ENCODE measurements at places on chromosomes 6 and 20.

- DNase-seq = no peak
Measured at GRCh38 chr6:3786141-3786540, 34.6 kb upstream of the PXDC1 start.

GRCh38 chr20:37396416-37397075, 50.6 kb downstream of the SRC start:
- DNase-seq = no peak

- peak; percentile 96 for DNase-seq
Measured at GRCh38 chr6:22892452-22892851, 323.1 kb downstream of the HDGFL1 start.

DNA sequence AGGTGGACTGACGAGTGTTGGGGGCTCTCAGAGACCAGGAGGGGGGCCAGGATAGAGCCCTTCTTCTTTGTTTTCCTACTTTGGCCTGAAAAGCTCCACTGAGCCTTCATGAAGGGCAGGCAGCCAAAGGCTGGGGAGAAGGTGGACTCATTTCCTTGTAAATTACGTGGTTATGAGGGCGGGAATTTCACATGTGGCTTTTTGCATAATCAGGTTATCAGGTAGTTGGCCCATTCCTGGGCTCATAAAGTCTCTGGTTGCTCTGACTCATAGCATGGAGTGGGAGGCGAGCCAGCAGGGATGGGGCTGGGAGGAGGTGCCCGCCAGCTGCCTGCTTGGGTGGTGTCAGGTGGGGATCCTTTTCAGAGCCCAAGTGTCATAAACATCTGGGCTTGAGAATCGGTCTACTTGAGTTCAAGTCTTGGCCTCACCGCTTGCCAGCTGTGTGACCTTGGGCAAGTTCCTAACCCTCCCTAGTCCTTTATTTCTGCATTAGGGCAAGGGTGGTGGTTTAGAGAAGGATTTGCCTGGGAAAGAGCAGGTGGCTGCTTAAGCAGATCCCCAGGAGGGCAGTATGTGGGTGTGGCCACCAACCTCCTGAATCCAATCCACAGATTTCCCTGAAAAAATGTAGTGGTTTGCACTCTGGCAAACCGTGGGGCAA, 26.5 kb upstream of the RNF24 start:
- peak; percentile 96 for DNase-seq

DNA sequence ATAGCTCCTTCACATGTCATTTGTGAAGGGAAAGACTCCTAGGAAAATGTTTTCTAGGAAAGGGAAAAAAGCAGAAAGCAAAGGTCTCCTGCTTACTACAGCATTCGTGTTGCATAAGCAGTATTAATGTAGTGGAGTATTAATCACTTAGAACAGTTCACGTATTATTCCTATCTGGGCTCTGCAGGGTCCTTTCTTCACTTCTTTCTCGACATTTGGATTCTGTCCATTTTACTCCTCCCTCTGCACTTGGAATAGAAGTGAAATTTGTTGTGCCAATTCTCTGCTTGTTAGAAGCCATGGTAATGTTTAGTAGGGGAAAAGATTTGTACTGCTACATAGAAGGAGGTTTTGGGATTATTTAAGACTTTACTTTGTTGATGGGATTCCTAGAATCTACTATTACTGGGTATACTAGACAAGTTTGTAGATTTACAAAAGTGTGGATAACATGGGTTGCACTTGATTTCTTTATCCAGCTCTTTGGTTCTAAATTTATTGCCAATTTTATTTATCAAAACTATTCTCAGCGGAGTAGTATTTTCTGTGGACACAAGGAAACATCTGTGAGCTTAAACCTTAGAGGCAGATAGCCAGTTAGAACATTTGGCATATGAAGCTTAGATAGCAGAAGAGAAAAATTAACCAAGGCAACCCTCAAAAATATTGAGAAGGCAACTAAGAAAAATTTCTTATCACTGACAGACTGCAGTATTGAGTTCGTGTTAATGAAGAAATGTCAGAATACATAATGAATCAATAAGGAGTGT, 108.4 kb upstream of the ESR1 start:
- no peak for DNase-seq

GRCh38 chr6:119077643-119078375, 655 bp downstream of the FAM184A start:
- no peak for DNase-seq

GRCh38 chr20:51799401-51799860, 2.9 kb downstream of the SALL4 start:
- DNase-seq = no peak

DNA sequence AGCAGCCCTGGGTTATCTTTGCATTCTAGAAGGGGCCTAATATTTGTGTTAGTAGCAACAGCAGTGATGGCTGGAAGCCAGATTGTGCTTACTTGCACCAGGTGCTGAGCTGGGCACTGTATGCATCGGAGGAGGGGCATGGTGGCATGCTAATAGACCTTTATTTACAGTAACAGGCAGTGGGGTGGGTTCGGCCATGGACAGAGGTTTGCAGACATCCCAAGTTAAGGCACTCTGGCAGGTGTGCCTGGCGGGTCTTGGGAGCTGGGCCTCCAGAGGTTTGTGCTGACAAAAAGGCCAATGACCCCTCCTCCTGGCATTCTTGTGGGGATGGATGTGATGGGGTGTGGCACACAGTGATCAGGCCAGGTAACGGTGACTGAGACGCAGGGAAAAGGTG, 39.0 kb upstream of the CD93 start:
- no peak for DNase-seq

DNA sequence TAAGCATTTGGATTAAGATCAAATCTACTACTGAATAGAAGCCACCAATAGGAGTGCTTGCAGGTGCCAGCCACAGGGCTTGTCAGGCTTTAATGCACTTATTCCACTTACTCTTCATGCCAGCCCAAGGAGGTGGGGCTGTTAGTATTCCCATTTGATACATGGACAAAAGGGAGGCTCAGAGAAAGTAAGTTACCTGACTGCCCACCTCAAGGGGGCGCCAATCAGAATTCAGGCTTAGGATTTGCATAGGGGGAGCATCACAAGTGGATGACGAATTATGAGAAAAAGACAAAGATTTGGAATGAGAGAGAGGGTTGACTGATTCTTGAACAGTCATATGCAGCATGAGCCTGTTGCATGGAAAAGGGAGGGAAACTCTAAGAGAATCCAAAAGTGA, 188.4 kb upstream of the TSHZ2 start:
- DNase-seq = no peak

- DNase-seq = no peak
Measured at GRCh38 chr20:4797275-4797674, 75.6 kb downstream of the PRND start.

DNA sequence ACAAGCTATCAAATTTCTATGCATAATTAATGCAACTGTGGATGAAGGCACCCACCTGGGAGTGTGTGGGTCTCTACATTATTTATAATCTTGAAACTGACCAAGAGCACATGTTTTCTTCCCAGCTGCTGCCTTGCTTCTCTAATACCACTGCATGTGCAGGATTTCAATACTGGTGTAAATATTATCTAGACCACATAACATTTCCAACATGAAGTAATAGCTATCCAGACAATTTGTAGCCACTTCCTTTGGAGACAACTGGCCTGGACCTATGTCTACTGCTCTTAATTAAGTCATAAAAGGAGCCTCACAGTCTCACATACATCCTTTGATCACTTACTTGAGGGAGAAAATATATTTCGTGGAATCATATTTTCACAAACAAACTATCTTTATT, 180.7 kb downstream of the HIVEP2 start:
- no peak for DNase-seq

- DNase-seq = no peak
Measured at GRCh38 chr6:142903812-142904211, 41.2 kb downstream of the HIVEP2 start.

DNA sequence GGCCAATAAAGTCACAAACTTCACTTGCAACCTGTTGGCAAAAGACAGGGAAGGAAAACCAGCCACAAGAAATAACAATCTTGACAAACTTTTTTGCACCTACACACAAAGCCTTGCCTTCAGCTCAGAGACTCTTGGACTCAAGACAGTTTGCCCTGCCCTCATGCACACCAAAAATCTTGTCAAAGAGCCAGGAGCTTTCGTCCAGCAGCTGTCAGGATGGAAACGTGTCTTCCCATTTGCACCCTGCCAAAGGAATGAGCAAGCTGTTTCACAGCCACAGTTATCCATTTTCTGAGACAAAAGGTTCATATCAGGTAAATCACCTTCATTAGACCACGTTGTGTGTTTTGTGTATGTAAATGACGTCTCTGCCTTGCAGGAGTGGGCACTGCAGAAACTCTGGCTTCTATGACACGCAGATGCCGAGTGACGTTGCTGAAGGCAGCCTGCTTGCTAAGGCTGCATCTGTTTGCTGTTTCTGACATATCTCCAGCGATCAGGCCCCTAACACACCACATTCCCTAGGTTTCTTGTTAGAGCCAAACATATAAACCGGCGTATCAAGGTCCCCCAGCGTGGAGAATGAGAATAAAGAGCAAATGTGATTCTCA, 193.4 kb downstream of the SYNDIG1 start:
- DNase-seq = no peak

DNA sequence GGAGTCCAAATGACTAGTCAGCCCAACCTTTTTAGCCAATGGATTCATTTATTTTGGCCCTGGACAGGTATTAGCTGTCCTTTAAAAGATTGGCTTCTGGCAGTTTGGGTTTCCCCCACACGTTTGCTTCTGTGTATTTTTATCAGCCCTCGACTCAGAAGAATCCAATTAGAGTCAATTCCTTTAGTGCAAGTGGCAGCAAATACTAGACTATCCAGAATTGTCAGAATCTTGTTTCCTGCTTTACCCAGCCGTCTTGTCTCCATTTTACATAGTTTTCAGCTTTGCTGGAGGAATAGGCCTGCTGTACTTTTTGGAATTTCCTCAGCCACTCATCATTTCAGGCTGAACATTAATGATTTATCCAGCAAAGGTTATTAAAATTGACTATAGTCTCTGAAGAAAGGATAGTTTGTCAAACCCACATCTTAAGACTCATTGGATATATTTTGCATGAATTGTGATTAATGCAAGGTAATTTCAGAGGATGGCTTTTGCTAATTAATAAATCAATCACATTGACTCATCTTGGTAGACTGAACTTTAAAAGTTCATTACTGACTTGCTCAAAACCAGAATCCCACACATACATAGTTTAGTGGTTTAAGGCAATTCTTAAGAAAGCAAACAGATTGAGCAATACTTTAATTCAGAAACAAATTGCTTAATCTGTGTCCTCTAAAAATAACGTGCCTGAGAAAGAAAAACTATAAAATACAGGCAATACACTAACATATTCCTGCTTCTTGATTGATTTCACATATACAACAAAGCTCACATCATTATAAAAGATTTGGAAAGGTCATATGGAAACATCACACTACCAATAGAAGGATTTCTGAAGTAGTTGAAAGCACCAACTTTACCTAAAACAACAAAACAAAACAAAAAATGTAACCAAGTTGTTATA, 62.9 kb upstream of the ZNF217 start:
- peak; percentile 33 for DNase-seq

GRCh38 chr6:98833307-98834059, 891 bp upstream of the POU3F2 start:
- DNase-seq = no peak

GRCh38 chr20:10708351-10709185, 34.8 kb upstream of the JAG1 start:
- peak; percentile 44 for DNase-seq

DNA sequence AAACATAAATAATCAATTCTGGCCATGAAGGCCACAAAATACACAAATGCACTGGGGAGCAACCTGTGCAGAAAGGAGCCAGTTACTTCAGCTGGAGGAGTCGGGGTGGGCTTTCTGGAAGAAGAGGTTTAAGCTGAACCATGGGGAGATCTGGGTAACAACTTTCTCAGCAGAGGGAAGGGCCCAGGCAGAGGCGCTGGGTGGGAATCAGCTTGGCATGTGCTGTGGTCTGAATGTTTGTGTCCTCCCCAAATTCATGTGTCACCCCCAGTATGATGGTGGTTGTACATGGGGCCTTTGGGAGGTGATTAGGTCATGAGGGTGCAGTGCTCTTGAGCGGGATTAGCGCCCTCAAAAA, 107.9 kb downstream of the SYCP2 start:
- no peak for DNase-seq

DNA sequence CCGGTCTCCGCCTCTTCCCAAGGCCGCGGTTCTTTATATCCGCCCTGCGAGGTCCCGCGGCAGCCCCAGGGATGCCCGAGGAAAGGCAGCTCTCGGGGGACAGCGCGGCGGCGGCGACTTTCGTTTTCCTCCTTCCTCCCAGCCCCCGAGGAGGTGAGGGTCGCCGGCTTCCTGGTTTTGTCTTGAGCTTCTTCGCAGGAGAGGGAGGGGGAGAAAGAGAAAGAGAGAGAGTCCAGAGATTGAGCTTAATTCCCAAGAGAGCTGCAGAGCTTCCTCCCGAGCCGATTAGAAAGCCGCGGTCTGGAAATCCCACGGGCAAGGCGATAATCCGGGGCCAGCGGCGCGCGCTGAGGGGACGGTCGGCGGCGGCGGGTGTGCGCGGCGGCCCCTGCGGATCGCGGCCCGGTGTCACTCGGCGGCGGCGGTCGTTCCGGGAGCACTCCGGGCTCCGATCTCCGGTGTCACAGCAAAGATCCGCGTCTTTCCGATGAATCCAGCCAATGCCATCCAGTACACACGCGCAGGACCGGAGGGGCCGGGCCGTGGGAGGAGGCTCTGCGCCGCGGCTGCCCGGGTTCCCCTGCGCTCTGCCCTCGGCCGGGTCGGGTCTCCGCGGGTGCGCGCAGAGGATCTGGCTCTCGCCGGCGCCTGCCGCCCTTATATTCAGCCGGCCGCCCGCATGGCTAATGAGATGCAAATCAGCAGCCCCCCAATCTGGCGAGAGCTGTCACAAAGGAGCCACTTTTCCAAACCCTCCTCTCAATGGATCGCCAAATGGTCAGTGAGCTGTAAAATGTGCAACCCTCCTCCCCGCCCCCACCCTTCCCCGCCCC, at the start of gene DLL1:
Gene DLL1, minus strand, starts transcription at position 783 of the 833 bp plus-strand sequence. CDS start 939 bp downstream, outside the sequence.
- DNase-seq = no peak

GRCh38 chr6:119276211-119276610, 73.3 kb downstream of the MAN1A1 start:
- no peak for DNase-seq

- no peak for DNase-seq
Measured at GRCh38 chr6:168217880-168218537, 101.6 kb downstream of the DACT2 start.

GRCh38 chr20:64005394-64005793, 24.5 kb downstream of the PRPF6 start:
- no peak for DNase-seq

- DNase-seq = no peak
Measured at GRCh38 chr6:34556493-34556892, 364 bp upstream of the SPDEF start.

- no peak for DNase-seq
Measured at GRCh38 chr6:118249680-118250079, 298.4 kb upstream of the PLN start.

GRCh38 chr20:62117658-62118057, 4.6 kb upstream of the LSM14B start:
- no peak for DNase-seq

DNA sequence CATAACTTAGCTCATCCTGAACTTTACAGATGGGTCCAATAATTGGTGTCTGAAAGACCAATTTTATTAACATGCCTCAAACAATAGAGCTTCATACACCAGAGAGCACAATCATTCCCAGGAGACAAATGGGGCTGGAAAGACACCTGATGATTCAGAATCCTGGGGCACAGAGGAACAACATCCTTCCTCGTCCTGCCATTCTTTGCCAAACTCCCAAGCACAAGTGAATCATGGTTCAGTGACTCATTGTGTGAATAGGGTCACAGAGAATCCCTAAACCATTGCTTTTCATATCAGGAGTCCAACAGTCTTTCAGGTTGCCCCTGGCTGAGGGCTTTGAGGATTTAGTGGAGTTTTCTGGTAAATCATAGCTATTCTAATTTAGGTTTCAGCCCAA, 266.4 kb upstream of the BMP2 start:
- peak; percentile 24 for DNase-seq

- DNase-seq = peak; percentile 5
Measured at GRCh38 chr6:62150048-62150663, 135.9 kb downstream of the KHDRBS2 start.

All from astrocyte of the cerebellum (primary cell).